NCI-H524 (cell line): ENCODE measurements at places on chromosomes 3 and 15.

DNA sequence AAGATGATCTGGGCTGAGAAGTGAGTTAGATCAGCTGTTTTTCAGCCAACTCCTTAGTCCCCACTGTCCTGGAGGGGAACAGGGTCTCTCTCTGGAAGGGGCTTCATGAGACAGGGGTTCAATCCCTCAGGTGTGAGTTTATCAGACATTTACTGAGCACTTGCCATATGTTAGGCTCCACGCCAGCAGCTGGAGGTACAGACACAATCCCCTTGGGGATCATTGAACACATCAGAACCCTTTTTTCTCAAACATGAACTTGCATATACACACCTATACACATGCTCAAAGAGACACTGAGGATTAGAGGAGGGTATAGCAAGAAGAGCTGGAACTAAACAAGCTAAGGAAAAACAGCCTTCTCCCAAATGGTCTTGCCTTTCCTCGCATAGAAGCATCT is 5.5 kb upstream of the BMF start:
- peak; percentile 10 for DNase-seq

- no peak for DNase-seq
Measured at GRCh38 chr15:100937171-100937570, 18.0 kb downstream of the LRRK1 start.

GRCh38 chr3:42209917-42210316 is 56.1 kb downstream of the CCK start:
- DNase-seq, result no peak

DNA sequence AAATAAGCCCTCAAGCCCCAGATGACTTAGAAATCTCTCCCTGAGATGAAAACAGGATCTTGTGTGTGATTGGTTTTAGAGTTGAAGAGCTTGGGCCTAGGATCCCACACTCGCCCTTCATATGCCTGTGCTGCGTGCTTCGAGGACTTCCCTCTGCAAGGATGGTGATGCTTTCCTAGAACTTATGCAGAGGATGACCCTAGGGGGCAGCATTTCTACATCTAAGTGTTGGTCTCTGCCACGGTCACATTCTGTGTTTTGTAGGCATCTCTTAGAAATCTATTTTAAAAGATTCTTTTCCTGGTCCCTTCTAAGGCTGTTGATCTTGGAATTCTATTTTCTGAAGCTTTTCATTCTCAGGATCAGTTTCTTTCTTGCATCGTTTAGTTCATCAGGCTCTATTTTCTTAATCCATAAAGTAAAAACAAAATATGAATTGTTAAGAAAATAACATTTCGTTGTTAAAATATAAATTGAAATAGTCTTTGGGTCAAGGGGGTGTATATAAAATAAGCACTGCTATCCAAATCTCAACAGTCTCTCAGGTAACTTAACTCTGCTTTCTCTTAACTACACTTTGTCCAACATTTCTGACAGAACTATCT is 45.7 kb downstream of the WDR76 start:
- DNase-seq, result peak; percentile 21

- DNase-seq, result no peak
Measured at GRCh38 chr3:98985431-98985830, 83.9 kb upstream of the DCBLD2 start.

DNA sequence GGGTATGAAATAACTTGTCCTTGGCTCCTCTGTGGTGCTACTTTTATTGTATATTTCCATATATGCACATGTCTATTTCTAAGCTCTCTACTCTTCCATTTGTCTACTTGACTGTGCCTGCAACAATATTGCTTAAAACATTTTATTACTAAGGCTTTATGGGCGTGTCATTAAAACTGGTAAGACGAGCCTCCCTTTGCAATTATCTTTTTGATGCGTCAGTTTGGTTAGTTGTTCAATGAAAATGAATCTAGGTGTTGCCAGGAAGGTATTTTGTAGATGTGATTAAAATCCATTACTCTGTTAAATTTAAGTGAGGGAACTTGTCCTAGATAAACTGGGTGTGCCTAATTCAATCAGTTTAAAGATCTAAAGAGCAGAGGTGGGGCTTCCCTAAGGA is 12.9 kb upstream of the TRA2B start:
- no peak for DNase-seq

GRCh38 chr3:97278506-97278905 is 464.1 kb downstream of the EPHA6 start:
- peak; percentile 45 for DNase-seq

GRCh38 chr15:55998478-55998877 is 5.1 kb upstream of the NEDD4 start:
- no peak for DNase-seq

DNA sequence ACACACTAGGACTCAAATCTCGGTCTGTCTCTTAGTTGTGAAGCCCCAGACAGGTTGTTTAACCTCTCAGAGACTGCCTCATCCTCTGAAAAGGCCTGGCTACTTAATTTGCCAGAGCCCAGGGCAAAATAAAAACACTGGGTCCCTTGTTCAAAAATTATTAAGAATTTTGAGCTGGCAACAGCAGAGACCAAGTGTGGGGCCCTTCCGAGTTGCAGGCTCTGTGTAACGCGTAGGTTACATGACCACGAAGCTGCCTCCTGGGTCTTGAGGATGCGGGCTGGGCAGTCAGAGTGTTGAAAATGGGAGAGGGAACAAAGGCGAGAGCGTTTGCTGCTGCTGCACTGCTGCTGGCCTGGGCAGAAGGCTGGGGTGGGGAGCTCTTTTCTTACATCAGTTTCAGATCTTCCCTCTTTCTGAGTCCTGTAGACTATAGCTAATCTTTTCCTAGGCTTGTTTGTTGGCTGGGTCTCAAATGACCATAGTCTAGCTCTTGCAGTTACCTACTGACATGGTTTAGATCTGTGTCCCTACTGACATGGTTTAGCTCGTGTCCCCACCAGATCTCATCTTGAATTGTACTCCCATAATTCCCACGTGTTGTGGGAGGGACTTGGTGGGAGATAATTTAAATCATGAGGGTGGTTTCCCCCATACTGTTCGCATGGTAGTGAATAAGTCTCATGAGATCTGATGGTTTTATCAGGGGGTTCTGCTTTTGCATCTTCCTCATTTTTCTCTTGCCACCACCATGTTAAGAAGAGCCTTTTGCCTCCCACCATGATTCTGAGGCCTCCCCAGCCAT is 49.9 kb downstream of the CLEC3B start:
- no peak for DNase-seq

- DNase-seq, result no peak
Measured at GRCh38 chr15:70555713-70556112, 207.6 kb downstream of the UACA start.

DNA sequence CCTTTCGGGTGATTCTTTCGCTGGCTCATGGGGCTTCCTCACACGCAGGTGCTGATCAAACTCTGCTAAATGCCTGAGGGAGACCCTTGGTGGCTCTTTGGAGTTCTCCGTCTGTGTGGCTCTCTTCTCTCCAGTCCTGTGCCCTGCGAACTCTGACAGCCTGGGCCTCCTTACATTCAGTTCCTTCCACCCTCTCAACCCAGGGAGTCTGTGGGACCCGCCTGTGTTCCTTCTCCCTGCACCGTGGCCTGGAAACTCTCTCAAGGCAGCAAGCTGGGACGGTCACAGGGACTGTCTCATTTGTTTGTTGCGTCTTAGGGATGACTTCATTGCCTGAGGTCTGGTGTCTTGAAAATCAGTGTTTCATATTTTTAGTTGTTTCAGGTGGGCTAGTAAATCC is 37.0 kb upstream of the CORO2B start:
- no peak for DNase-seq

DNA sequence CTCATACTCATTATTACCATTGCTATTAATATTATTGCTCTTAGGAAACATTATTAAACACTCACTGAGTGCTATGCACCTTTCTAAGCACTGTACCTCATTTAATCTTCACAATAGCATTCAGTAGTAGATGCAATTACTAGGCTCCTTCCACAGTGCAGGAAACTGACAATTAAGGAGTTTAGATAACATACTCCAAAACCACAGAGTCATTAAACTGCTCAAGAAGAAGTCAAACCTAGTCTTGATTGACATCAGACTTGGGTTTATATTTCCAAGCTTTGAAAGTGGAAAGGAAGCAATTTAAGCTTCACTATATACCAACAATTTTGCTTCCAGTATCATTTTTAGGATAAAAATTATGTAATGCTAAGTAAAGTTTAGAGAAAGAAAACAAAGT is 490.1 kb upstream of the ARRDC4 start:
- DNase-seq, result no peak

DNA sequence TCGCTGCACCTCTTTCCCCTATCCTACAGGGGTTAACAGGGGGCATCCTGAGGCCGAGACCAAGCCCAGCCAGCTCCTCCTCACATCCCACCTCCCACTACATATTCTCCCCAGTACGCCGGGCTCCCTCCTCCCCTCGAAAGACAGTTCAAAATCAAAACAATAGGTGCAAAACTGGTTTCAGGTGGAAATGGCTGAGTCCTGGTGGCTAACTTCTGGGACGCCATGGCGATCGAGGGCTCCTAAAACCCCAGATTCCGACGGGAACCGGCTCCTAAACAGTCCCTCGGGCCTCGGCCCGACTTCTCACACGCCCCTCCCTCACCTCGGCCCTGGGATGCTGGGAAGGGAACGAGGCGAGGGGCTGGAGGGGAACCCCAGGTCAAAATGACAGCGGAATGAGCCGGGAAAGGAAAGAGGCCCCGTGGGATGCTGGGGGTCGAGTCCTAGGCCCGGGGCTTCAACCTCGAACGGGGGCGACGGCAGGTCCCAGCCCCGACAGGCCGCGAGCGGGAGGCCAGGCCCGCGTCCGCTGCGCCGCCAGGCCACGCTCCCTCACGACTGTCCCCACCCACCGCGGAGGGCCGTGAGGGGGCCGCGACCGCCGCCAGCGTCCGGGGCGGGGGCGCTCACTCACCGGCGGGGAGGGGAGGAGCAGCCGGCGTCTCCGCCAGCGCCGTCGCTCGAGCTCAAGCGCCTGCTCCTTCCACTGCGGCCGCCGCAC is 492 bp downstream of the TMCC1 start:
- DNase-seq, result peak; percentile 53

DNA sequence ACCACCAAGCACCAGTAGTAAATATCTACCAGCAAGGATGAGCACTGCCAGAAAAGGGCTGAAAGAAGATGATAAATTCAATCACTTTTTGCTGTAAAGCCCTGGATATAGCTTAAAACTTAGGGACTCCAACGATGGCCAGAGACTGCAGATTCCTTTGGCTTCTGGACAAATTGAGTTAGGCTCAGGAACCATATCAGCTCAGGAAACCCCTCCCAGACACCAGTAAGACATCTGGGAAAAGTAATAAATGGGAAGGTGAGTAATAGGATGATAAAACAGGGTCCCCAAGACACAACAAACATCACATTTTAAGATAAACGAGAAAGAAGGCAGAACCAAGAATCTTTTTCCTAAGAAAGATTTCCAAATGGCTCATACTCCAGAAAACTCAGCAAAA is 65.0 kb downstream of the ANP32A start:
- DNase-seq, result no peak

- no peak for DNase-seq
Measured at GRCh38 chr3:69934398-69934797, 65.1 kb upstream of the SAMMSON start.
